DMS53 (cell line): ENCODE measurements at places on chromosomes 5 and 9.

DNA sequence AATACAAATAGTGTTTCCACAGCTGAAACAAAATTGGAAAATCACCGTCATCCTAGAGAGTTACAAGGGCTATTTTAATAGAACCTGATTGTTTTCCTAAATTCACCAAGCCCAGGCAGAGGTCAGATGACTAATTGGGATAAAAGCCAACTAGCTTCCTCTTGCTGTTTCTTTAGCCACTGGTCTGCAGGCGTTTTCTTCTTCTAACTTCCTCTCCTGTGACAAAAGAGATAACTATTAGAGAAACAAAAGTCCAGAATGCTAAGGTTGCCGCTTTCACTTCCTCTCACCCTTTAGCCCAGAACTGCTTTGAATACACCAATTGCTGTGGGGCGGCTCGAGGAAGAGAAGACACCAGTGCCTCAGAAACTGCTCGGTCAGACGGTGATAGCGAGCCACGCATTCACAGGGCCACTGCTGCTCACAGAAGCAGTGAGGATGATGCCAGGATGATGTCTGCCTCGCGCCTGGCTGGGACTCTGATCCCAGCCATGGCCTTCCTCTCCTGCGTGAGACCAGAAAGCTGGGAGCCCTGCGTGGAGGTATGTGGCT is at the start of gene TLR4:
TSS of gene TLR4 (plus strand) at position 380 of the 552 bp plus-strand sequence. CDS start at position 450, 70 bp downstream.
- DNase-seq = no peak

DNA sequence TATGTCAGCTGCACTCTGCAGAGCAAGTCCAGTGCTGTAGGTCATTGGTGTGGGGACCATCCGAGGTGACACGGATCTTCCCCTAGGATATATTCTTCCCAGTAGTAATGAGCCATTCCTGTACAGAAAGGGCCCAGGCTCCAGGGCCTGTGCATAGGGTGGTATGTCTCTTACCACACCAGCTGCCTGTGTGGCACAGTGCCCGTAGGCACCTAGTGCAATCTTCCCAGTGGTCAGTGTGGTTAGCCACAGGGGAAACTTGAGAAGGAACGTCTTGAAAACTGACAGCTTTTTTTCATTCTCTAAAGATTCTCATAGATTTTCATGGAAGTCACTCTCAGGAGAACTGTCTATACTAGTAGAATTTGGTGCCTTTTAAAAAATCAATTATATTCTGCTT is 39.8 kb downstream of the CYSTM1 start:
- no peak for DNase-seq

GRCh38 chr9:69500896-69501295 is 171.3 kb downstream of the APBA1 start:
- DNase-seq = no peak

- no peak for DNase-seq
These were observed 30.0 kb downstream of the OXCT1 start for GRCh38 chr5:41840251-41840650.

- DNase-seq = no peak
These were observed 231.4 kb upstream of the TUT7 start for GRCh38 chr9:86585422-86586143.
